ENCODE measurements at places on chromosomes 7 and 10. TPM values are rescaled to one million over a fixed set of nuclear protein-coding genes. Genes with fewer than 3 reads are reported as not detected.
A peak's percentile ranks its signal among the peaks of the same experiment; 100 is the strongest.

DNA sequence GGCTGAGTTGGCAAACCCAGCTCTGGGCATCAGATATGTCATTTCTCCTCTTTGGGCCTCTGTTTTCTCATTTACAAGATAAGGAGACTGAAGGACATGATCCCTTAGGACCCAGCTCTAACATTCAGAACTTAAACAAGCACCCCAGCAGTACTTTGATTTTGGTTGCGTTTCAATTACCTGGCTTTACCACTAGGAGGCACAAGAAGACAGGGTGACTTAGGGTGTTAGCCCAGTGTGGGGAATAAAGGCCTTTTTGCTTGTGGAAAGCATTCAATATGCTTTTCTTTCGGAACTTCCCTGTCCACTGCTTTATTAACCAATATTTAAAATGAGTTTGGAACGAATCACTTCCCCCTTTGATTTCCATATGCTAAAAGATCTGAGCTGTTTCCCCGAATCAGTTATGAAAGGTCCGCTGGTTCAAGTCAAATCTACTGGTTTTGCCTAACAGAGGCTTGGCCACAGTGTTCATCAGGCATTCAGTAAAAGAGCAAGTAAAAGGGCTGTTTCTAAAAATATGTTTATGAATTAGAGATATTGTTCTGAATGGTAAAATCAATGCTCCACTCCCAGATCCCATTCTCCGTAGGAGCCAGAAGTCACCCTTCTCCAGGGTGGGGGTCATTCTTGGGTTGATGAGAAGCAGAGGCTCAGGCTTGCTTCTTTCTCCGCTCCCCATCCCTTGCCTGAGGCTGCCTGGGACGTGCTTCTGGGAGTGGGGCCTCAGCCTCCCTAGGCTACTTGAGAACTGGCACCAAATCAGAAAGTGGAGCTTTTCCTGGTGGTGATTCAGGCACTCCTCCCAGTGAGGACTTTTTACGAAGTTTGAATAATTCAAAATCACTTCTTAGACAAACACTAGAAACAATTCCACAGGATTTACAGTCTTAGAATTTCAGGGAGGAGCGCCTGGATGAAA, 105.5 kb downstream of the MYOF start:
- H3K4me3 ChIP-seq: no peak overlapping the region
- peak; percentile 34 for DNase-seq
- H3K27ac ChIP-seq: peak overlapping the region; percentile 34
- H3K36me3 ChIP-seq: peaks cover 31% of the 10 kb centered on the region

DNA sequence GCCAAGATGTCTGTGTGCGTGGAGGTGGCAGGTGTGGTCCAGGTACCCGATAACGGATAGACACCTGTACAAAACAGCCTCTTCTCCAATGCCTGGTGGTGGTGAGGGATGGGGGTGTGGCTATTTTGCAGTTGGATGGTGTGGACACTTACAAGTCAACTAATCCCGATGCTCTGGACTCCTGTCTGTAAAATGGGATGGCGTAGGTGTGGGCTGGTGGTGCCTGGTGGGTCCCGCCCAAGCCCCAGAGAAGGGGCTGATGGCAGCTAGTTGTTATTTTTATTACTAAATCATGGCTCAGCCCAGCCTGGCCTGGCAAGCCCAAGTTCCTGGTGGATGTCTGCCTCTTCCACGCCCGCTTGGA, 22.3 kb downstream of the GTF2IRD1 start:
- H3K4me1 ChIP-seq: no peaks in the 10 kb centered on the region
- H3K27ac ChIP-seq: no peak overlapping the region
- H3K27me3 ChIP-seq: no peaks in the 10 kb centered on the region
- H3K4me3 ChIP-seq: no peak overlapping the region
- no peak for DNase-seq
- no peaks in the 10 kb centered on the region for H3K36me3 ChIP-seq

GRCh38 chr10:25026463-25026862, 10.1 kb downstream of the THNSL1 start:
- no peak overlapping the region for H3K27ac ChIP-seq
- H3K27me3 ChIP-seq: no peaks in the 10 kb centered on the region
- no peak overlapping the region for H3K4me3 ChIP-seq
- H3K36me3 ChIP-seq: peaks cover 13% of the 10 kb centered on the region
- DNase-seq: no peak

DNA sequence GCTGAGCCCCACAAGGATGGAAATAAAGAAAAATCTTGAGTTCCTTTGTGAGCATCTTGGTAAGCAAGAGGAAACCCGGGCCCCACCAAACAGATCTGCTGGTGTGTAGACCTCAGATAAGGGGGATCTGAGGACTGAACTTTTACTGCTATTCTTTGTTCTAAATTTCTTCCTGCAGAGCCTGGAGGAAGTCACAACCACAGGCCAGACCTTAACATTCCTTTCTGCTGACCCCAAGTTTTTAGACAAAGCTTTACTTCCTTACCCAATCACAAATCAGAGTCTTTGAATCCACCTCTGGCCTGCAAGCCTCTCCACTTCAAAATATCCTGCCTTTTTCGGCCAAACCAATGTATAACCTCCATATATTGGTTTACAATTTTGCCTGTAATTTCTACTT, 352.6 kb upstream of the AUTS2 start:
- no peaks in the 10 kb centered on the region for H3K27me3 ChIP-seq
- H3K4me1 ChIP-seq: no peaks in the 10 kb centered on the region

GRCh38 chr7:140601566-140602174, 38.9 kb downstream of the DENND2A start:
- H3K4me3 ChIP-seq: no peak overlapping the region
- H3K27me3 ChIP-seq: peaks cover 8% of the 10 kb centered on the region
- H3K4me1 ChIP-seq: no peaks in the 10 kb centered on the region
- DNase-seq: no peak
- H3K27ac ChIP-seq: no peak overlapping the region

DNA sequence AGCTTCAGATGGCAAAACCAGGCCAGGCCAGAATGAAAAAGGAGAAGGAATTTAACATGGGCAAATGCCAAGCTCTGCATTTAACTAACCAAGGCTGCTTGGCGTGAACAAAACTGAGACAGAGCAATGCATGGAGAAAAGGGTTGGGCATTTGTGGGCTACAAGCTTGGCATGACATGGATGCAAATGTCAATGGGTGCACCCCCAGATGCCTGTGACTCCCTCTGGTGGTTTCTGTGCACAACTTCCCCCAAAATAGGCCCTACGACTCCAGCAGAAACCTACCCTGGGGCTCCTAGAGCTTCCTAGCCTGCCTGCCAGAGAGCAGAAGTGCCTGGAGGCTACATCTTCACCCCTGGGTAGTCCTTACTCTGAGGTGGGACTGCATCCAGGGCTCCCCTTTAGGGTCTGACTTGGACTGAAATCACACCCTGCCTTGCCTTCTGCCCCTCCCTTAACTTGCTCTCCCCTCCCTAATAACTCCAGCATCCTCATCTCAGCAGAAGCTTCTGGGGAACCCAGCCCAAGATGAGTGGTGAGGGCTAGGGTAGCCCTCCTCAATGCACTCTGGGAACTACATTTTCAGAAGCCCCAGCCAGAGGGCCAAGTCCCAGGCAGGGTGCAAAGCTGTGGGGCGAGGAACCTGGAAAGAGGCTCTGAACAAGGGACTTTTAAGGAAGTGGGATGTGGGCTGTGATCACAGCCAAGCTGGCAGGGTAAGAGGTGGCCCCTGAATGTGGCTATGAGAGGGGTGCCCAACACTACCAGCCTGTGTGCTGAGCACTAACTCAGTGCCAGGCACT, 11.3 kb downstream of the GPRIN2 start:
- H3K4me1 ChIP-seq: no peaks in the 10 kb centered on the region
- no peak overlapping the region for H3K4me3 ChIP-seq
- H3K36me3 ChIP-seq: no peaks in the 10 kb centered on the region
- DNase-seq: peak; percentile 17

DNA sequence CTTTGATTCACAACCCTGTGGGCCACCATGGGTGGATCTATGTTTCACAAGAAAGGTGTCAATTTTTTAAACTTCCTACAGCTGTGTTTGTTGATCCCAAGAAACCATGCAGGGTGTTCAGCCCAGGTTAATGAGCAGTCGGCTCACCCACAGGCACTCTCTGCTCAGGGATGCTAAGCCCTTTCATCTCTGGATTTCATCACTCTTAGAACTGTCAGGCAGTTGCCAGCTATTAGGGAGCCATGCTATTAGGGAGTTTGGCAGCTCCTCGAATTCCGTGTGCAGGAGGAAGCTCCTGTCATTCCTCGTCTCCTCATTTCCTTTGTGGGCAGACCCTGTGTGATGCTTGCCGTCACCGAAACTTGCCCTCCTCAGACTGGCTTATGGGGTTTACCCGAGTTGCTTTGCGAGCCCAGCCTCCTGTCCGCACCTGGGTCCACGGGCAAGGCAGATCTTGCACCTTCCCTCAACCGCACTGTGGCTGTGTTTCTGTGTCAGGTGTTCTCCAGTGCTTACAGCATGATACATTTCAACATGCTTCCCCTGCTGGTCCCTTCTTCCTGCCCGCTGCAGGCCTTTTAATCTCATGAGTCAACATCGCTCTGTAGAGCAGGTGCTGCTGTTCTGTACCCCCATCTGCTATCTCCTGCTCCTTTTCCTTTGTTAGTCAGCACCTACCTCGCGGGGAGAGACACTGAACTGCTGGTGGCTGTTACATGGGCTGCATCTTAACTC, 509.8 kb downstream of the SUGCT start:
- no peaks in the 10 kb centered on the region for H3K4me1 ChIP-seq
- no peak overlapping the region for H3K27ac ChIP-seq
- no peaks in the 10 kb centered on the region for H3K36me3 ChIP-seq
- no peak overlapping the region for H3K4me3 ChIP-seq

GRCh38 chr7:77430927-77431326, 14.8 kb upstream of the GSAP start:
- no peak overlapping the region for H3K4me3 ChIP-seq
- H3K27me3 ChIP-seq: peaks cover 1% of the 10 kb centered on the region
- H3K27ac ChIP-seq: no peak overlapping the region
- peaks cover 21% of the 10 kb centered on the region for H3K4me1 ChIP-seq
- no peaks in the 10 kb centered on the region for H3K36me3 ChIP-seq

GRCh38 chr7:124072603-124073309, 39.9 kb upstream of the TMEM229A start:
- no peaks in the 10 kb centered on the region for H3K36me3 ChIP-seq
- no peak overlapping the region for H3K27ac ChIP-seq
- H3K4me3 ChIP-seq: no peak overlapping the region
- DNase-seq: no peak
- no peaks in the 10 kb centered on the region for H3K27me3 ChIP-seq
- H3K4me1 ChIP-seq: no peaks in the 10 kb centered on the region

The HPSE2 gene
- total RNA-seq: not detected

The KCND2 gene
- total RNA-seq: not detected

The RHOBTB1 gene
- total RNA-seq: not detected

The PON1 gene
- total RNA-seq: not detected

The CTTNBP2 gene
- total RNA-seq: not detected

The PRKAR2B gene
- 1.3 TPM for total RNA-seq

The SIRT1 gene
- 29.9 TPM for total RNA-seq

The ADCY1 gene
- total RNA-seq: 0.57 TPM
